Calu3 (cell line): ENCODE measurements at places on chromosomes 11 and 22.
A peak's percentile ranks its signal among the peaks of the same experiment; 100 is the strongest.

DNA sequence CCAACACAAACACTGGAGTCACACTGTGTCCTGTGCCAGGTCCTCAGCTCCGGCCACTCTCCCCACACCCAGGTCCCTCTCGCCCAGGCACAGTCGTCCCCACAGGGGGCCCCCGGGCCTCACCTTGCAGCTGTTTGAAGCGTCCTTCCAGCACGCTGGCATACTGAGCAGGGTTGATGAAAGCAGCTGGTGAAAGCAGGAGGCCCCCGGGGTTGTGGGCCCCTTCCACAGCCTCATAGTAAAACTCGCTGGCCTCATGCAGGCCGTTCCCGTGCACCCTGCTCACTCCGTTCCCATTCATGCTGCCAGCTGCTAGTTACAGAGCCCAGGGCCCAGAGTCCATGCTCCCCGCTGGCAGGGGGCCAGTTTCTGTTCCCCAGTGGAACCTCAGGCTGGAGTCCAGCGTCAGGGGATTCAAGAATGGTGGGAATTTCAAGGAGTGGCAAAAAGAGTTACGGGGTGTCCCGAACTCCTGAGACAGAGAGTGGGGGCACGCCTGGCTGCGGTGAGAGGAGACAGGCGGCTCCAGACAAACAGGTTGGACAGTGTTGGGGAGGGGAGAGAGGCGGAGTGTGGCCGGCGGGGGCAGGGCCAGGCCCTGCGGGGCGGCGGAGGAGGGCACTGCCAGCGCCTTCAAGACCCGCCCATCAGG, 10.6 kb downstream of the SPTBN2 start:
- DNase-seq, result peak; percentile 89

GRCh38 chr22:32794449-32795213, 6.9 kb upstream of the TIMP3 start:
- DNase-seq, result no peak

GRCh38 chr11:117901601-117902000, 25.1 kb upstream of the FXYD6 start:
- DNase-seq, result no peak

GRCh38 chr22:31333641-31334040, 12.5 kb downstream of the PATZ1 start:
- no peak for DNase-seq

DNA sequence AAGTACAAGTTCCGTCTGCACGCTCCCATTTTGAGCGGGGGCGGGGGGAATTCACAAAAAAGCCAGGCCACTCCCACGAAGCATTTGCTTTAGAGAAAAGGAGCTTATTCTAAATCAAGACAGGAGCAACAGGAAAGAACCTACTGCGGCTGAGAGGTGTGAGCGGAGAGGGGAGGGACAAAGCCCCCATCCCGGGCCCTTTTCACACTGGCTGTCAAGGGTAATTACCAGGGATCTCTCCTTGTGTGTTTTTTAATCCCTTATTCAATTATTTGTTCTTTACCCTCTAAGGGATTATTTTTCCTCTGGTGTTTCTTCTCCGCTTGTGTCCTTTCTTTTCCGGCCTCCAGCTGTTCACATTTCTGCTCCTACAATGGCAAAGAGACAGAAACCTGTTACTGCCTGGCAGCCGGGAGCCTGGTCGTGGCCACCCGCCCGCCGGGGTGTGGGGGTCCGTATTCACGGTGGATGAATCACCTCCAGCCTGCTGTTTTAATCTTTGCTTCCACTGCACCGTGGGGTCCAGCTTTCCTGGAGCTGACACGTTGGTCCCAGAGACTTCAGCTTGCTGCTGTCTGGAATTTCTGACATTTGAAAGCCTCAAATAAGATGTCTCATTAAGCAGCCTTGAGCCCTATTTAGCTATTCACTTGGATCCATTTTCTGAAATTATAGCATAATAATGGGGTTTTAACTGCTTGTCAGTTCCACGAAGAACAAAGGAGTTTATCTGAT, 61.4 kb upstream of the FADD start:
- no peak for DNase-seq

GRCh38 chr11:28223577-28223976, 115.4 kb downstream of the METTL15 start:
- no peak for DNase-seq

DNA sequence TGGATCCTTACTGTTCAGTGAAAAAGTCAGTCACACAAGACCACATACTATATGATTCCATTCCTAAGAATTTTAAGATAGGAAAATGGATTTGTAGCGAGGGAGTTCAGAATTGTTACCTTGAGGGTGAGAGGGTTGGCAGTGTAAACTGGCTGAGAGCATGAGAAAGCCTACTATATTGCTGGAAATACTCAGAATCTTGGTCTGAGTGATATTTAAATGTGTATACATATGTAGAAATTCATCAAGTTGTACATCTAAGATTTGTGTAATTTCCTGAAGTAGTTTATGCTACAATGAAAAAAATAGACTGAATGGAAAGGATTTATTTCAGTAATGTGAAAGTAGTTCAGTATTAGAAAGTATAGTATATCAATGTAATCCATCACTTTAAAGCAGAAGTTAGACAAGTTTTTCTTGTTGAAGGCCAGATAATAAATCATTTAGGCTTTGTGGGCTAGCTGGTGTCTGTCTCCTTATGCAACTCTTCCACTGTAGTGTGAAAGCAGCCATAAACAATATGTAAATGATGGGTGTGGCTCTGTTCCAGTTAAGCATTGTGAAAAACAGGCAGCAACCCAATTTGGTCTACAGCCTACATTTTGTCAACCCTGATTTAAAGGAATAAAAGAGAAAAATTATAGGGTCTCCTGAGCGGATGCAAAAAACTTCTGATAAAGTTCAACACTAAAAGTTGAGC, 127.2 kb upstream of the THY1 start:
- DNase-seq, result no peak

DNA sequence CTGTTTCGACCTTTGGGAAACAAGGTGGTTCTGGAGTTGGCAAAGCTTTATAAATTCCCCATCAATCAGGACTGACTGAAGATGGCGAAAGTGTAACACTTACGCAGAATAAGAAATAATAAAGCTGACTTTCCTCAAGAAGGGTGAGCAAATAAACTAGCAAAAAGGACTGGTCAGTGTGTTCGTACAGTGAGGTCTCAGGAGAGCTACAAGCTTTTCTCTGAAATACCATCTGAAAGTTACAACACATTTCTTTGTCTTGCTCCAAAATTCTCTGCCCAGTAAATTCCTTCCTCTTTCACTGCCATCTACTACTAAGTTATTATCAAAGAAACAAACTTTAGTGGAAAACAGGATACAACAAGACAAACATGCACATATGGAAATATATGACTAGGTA, 13.4 kb downstream of the PITPNB start:
- DNase-seq, result no peak

DNA sequence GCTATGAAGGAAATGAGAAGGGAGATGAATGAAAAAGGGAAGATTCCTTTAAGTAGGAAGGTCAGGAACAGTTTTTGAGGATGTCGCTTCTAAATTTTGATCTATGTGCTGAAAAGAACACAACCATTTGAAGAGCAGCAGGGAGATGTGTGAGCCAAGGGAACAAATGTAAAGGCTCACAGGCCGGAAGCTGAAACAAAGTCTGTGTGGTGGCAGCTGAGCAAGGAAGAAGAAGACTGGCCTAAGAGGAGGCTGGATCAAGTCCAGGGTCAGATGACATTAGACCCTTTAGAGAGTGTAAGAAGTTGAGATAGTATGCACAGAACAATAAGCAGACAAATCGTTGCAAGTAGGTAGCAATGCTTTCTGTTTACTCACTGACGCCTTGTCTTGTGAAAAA, 1631.4 kb upstream of the TENM4 start:
- no peak for DNase-seq

DNA sequence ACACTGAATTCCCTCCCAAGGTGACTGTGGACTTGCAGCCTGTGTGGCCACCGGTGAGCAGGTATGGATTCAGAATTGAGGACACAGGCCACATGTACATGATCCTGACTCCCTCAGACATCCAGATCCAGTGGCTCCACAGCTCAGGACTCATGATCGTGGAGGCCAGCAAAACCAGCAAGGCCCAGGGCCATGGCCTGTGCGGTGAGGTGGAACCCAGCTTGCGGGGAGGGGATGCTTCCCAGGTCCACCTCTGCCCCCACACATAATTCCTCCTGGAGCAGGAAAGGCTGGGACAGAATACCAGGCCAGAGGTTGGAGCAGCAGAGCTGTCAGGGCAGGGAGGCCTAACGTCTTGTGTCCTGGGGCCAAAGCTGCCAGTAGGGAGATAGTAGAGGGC, 82.1 kb downstream of the OTOG start:
- DNase-seq, result no peak

DNA sequence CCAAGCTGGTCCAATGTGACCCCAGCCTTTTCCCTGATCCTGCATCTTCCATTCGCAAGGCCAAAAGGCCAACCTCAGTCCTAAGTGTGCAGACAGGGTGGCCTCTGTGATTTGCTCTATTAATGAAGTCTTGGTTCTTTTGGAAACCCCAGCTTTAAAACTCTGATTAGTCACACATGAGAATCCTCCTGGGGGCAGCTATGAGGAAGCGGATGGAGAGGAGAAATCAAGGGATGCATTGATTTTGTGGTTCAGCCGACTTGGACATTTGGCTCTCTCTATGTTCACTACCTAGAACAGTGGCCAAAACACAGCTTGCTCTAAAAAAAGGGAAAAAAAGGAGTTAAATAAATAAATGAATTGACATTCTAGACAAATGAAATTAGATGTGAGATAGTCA, 98.6 kb upstream of the USP47 start:
- DNase-seq, result no peak

GRCh38 chr22:36225333-36225922, 13.9 kb downstream of the APOL2 start:
- DNase-seq, result no peak

- no peak for DNase-seq
Observed at GRCh38 chr11:44729713-44730112, 3.0 kb downstream of the TSPAN18 start.

DNA sequence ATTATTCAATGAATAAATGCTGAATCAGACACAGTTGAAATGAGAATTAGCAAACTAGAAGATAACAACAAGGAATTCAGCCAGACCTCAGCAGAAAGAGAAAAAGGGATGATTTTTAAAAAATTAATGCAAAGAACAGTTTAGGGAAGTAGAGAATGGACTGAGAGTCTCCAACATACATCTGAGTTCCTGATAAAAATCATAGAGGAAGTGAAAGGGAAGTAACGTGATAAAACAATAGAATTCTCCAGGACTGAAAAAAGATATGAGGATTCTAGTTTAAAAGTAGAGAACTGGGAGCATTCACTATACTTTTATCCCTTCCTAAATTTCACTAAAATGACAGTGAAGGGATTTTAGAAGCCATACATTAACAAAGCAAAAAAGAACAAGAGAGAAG, 592.0 kb downstream of the SOX6 start:
- no peak for DNase-seq

GRCh38 chr11:66971488-66971887, 3.6 kb upstream of the C11orf86 start:
- DNase-seq, result no peak

DNA sequence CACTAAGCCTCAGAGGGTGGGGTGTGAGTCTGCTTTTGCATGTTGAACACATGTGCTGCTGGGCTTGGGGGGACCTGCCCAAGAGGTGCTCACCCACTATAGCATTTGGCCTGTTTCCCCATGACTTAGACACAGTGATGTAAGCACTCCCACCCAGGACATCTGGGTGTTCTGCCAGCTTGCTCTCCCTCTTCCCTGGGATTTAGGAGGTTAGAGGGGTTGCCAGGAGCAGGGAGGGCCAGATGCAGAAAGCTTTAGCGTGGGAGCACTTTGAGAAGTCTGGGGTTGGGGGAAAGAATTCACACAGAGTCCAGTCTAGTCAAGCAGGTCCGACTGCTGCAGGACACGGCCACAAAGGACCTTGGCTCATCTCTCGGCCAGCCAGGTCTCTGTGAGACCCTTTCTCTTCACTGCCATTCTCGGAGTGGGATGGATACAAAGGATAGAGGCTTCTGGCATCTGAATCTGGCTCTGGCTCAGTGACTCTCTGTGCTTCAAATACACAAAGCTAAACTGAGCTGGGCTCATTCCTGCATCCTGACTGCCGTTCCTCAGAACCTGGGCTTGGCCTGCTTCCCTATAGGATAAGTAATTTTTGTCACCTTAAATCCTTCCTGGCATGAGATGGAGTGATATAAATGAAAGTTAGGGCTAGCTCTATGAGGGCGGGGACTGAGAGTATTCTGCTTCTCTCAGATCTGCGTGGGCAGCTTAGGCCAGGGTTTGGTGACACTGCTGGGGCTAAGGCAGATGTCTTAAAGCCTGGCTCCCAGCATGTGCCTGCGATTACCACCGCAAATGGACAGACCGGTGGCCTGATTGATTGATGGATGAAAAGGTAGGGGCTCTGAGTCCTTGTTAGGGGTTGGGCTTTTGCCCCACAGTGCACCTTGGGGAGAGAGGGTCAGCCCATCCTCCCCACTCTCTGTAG, 14.5 kb downstream of the USP2 start:
- no peak for DNase-seq

GRCh38 chr11:70742553-70743291, 344.4 kb downstream of the CTTN start:
- no peak for DNase-seq

GRCh38 chr22:33605666-33606065, 314.6 kb downstream of the LARGE1 start:
- DNase-seq, result no peak

DNA sequence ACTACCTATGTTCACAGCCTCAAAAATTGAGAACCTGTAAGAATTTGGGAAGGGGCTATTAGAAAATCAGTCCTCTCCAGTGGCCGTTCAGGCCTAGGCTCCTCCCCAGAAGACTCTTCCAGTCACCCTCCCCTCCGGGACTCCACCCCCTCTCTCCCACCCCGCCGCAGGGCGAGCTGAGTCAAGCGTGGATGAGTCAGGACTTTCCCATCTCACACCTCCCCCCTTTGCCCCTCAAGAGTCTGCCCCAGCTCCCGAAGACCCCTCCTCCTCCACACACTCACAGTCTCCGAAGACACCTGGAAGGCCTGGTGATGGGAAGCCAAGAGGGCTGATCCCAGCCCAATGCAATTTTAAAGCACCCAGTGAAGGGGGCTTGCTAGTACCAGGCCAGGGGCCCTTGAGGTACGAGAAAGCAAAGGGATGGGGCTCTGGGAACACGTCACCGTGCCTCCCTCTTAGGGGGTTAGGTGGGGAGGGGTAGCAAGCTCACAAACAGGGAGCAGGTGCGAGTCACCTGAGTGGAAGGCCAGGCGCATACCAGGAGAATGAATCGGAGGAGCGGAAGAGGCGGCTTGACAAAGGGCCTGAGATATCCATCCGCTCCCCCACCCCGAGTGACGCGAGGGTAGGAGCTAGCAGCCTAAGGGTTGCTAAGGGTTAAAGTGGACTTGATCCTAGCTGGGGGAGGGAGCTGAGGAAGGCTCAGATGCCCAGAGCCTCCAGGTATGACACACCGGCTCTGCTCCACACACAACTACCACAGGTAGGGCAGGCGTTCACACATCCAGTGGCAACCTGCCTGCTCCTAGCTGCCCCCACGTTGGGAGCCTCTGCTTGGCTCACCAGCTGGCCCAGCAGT, 13.6 kb downstream of the BCL9L start:
- peak; percentile 86 for DNase-seq
